ENCODE measurements at places on chromosomes 6 and 20.

GRCh38 chr20:18856873-18857272 is 43.3 kb downstream of the SCP2D1 start:
- no peak for DNase-seq

DNA sequence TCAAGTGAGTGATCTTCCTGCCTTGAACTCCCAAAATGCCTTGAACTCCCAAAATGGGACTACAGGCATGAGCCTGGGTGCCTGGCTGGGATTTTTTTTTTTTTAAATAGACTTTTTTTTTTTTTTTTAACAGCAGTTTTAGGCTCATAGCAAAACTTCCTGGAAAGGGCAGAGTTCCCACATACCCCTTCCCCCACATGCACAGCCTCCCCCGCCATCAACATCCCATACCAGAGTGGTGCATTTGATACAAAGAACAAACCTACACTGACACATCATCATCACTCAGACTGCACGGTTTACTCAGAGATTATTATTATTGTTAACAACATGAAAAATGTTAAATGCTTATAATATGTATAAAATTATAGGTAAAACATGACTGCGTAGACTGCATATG is 26.0 kb downstream of the UQCC1 start:
- no peak for DNase-seq

DNA sequence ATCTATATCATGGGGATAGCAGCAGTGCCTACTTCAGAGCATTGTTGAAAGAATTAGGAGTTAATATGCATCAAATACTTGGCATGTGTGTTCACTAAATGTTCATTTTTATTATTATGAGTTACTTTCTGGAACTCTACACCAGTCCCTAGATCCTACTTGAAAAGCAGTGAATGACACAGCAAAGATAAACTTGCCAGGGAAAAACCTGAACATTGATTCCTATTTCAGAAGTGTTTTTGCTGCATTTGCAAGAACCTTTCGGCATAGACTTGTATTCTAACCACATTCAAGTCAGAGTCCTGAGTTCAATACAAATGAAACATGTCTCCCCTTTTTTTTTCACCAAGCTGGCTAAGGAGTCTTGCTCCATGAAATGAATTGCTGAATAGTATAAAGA is 187.4 kb upstream of the TAB2 start:
- no peak for DNase-seq

DNA sequence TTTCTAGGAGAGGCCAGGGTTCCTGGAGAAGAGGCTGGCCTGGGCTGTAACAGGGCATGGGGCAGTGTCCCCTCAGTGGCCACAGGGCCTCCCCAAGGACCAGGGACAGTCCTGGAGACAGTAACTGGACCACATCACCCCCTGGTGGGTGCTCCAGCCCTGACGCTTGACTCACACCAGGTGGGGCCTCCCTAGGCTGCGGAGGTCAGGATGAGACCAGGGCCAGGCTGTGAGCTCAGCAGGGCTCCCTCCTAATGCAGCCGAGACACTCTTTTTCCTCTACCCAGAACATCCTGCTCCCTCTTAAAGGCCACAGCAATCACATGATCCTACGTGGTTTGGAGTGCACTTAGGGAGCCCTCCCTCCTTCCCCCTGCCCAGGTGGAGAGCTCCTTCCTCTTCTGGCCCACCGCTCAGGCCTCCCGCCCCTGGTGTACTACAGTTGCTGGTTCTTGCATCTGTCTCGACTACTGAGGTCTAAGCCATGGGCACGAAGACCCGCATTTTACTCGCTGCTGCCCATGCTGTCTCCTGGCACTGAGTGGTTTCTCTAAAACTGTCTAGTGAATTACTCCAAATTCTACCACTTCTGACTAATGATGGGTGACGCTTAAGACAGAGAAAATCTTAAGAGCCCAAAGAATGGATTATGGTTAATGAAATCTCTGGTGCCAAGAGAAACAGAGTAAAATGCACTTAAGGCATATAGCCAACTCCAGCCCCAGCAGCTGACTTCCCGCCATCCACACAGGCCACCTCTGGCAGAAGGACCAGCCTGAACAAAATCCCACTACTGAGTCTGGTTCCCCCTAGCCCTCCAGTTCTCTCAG is 166.1 kb upstream of the CST7 start:
- DNase-seq, result no peak
